ENCODE measurements at places on chromosomes 13 and 19.

DNA sequence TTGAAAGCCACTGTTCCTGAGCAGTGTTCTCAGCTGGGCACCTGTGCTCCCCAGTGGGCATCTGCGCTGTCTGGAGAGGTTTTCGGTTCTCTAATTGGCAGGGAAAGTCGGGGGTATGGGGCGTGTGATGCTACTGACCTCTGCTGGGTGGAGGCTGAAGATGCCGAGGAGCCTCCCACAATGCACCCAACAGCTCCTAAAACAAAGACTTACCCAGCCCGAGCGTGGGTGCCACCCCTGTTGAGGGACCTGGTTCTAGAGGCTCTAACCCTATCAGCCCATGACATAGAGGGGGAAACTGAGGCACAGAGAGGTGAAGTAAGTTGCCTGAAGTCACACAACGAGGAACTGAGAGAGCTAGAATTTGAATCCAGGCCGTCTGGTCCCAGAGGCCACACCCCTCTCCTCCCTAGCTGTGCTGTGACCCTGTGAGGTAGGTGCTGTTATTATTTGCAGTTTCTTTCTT, 2.3 kb downstream of the SPACA4 start:
- peak; percentile 54 for DNase-seq

DNA sequence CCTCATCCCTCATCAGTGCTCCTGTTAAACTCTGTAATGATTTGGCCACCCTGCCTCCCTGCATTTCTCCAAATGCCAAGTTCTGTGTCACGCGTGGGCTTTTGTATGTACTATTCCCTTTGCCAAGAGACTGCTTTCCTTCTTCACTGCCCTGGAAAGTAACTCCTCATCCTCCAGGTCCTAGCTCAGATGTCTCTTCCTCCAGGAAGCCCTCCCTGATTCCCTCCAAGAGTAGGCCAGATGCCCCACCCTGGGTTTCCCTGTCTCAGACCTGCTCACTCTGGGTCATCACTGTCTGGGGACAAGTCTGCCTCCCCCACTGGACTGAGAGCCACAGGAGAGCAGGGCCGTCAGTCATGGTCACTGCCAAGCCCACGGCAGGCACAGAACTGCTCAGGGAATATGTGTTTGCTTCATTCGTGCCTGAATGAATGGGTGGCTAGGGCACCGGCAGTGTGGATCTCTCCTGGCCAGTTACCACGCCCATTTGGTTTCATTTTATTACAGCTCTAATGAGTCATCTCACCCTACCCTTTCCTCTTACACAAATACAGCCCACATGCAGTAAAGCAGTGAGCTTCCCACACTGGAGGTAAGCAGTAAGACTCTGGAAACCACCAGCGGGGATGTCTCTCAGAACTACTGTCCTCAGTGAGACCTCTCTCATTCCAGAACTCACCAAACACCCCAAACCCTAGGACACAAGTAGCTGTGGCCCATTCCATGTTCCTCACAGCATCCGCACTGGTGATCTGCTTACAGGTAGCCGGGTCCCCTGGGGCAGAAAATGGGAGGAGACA, 12.1 kb upstream of the GPR4 start:
- peak; percentile 69 for DNase-seq

DNA sequence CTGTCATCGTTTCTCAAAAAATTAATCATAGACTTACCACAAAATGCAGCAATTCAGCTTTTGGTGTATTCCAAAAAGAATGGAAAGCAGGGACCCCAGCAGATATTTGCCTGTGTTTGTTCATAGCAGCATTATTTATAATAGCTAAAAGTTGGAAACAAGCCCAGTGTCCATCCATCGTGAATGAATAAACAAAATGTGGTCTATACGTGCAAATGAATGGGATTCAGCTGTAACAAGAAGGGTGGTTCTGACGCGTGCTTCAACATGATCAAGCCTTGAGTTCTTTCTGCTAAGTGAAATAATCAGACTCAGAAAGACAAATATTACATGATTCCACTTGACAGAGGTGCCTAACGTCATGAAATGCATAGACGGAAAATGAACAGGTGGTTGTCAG, 36.4 kb downstream of the PSG11 start:
- no peak for DNase-seq

DNA sequence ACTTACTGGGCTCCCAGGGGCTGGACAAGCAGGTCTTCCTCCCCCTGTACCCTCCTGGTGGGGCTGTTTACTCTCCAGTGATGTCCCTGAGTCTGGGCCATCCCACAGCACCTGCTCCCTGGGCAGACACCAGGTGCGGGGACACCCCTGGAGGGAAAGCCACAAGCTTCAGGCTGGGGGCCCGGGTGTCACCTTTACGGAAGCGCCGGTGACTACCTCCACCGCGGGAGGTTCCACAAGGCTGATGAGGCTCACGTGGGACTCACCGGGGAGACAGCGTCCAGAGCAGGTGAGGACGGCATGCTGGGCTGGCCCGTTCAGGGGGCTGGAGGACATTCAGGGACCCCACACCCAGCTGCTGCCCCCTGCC, 24.9 kb downstream of the NFILZ start:
- peak; percentile 30 for DNase-seq

- DNase-seq = no peak
These were observed 805.9 kb downstream of the PCDH17 start for GRCh38 chr13:58437427-58437826.

GRCh38 chr19:55640043-55640576, 692 bp upstream of the ZNF580 start:
- DNase-seq = peak; percentile 79

DNA sequence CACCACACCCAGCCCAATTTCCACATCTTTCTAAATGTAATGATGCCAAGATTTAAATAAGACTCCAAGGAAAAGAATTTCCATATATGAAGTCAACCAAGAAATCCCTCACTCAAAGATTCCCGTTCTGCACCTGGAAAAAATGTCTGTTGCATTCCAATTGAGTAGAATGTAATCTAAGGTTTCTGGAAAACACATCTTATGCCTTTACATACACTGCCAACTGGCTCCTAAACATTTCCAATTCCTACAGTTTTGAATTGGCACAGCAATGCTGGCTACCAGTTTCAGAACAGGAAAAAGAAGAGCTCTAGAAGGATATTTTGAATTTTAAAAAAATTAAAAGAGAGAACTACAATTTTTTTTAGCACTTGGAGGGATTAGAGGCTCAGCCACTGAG, 43.0 kb downstream of the COL4A2 start:
- DNase-seq = no peak

- no peak for DNase-seq
These were observed at the start of gene NCR1 for GRCh38 chr19:54905803-54906511. Gene NCR1, plus strand, starts transcription at chr19:54906148. Its CDS starts 40 bp downstream, at chr19:54906188.
